RKO (cell line): ENCODE measurements at places on chromosomes 3 and 15.
A peak's percentile ranks its signal among the peaks of the same experiment; 100 is the strongest.

- DNase-seq, result peak; percentile 59
Observed at GRCh38 chr15:97909291-97909891, 51.1 kb upstream of the ARRDC4 start.

DNA sequence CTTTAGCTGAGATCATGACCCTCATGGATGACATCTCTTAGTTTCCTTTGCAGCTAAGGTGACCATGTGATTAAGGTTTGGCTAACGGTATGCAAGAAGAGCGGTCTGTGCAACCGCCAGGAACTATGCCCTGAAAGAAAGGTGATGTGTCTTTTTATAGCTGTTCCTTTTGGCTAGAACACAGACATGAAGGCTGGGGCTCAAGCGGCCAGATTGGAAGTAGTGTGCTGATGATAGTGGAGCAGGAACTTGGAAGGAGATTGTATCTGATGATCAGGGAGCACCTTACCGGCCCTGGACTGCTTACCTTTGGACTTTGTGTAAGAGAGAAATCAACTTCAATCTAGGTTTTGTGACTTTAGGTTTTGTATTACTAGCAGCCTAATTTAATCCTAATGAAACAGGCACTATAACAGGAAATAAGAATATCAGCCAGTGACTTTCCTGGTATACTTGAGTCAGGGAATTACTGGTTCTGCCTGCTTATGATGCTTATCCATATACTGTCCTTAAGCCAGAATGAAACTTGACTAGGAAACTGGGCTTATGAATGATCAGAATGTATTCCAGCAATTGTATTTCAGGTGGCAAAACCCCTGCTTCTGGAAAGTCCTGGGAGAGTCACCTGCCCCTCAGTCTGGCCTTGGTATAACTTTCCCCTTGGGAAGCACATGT is 164.3 kb upstream of the LRIG1 start:
- DNase-seq, result no peak

DNA sequence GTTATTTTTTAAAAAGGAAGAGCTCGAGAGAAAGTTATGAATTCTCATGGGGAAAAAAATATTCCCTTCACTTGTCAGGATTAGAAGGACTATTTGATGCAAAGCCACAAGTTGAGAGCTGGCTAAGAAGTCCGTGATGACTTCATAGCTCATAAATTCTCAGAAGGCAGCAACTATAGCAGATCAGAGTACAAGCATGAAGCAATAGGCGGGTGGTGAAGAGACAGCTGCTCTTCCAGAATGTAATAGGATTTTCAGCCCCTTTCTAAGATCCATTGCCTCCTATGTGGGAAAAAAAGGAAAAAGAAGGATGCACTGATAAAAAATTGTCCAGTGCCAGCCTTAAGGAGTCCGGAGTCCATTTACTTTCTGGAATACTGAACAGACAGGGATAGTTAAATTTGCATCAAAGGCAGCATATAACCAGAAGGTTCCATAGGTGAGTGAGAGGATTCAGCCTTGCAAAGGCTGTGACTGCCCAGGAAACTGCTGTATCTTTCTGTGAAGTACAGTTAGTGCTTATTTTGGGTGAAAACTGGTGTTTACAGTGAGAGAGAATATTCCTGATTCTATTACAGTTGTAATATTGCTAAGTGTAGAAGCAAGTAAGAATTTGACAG is 929.5 kb upstream of the ALCAM start:
- no peak for DNase-seq

DNA sequence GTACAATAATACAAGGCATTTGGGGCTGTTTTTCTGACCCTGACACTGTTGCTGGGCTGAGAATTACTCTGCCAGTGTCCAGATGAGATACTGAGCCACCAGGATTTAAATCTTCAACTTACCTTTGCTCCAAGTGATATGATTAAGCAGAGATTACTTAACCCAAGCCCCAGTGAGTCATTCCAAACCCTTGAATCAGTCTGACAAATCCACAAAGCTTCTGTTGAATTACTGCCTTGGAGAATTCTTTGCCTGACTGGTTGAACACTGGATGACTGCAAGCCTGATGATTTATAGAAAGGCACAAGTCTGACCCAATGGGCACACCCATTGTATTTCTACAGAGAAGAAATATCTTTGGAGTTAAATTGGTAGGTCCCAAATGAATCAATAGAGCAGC is 88.2 kb upstream of the TSC22D2 start:
- peak; percentile 97 for DNase-seq

DNA sequence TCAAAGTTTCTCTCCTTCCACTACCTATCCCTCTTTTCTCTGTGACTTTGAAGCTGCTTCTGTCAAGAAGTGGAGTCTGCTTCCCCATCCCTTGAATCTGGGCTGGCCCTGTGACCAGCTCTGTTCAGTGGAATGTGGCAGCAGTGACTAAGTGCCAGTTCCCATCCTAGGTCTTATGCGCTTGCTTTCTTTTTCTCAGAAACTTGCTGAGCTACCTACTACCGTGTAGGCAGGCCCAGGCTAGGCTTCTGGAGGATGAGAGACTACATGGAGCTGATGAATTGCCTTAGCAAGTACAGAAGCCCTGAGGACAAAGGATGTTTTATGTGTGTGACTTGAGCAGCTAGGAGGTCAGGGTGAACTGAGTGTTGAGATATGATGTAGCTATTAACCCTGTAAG is 123.2 kb downstream of the PDCD6IP start:
- no peak for DNase-seq

- no peak for DNase-seq
Observed at GRCh38 chr15:75468913-75469598, 17.6 kb upstream of the SIN3A start.

- no peak for DNase-seq
Observed at GRCh38 chr15:87268675-87269074, 987.9 kb downstream of the NTRK3 start.

GRCh38 chr3:46996689-46997452 is 17.4 kb downstream of the NBEAL2 start:
- no peak for DNase-seq

GRCh38 chr3:111690242-111690641 is 95.1 kb upstream of the ZBED2 start:
- no peak for DNase-seq

GRCh38 chr3:78737988-78738387 is 1029.8 kb downstream of the ROBO1 start:
- DNase-seq, result no peak

DNA sequence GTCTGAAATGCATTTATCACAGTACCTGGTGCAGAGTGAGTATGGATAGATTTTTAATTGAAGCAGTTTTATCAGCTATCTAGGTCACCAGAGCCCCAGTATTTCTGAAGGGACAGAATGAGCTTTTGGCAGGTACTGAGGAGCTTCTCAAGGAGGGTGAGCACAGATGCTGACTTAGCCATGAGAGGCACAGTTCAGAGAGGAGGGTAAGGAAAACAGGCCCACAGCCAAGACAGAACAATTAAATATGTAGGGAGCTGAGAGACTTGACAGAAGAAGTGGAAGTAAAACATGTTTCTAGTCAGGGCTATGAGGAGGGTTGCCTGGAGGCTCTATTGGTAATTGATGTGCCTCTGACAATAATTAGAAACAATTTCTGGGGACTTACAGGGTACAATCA is 20.1 kb downstream of the ZNF80 start:
- no peak for DNase-seq

GRCh38 chr3:43859766-43860165 is 169.0 kb downstream of the ABHD5 start:
- no peak for DNase-seq

DNA sequence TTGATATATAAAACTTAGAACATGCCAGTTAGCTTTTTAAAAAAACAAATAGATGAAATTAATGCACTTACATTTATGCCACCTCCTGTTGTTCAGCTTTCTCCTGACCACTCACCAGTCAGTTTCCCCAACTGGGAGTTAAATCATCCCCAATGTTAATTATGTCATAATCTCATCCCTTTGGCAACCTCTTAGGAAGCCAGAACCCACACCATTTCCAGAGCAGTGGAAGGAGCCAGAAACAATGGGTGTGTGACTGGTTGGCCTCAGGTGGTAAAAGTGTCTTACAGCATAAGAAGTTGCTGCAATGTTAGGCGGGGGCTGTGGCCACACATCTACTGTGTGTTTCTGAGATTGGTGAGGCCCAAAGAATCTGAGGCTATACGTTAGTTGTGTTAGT is 46.5 kb upstream of the MITF start:
- no peak for DNase-seq

GRCh38 chr3:23324745-23325144 is 121.6 kb downstream of the UBE2E2 start:
- DNase-seq, result no peak
